T-helper 22 cell (primary cell): ENCODE measurements at places on chromosomes 3 and 15.

- DNase-seq: no peak
Observed at GRCh38 chr3:24837601-24838000, 343.0 kb upstream of the THRB start.

GRCh38 chr3:62556121-62556815, 182.9 kb upstream of the FEZF2 start:
- DNase-seq: no peak

DNA sequence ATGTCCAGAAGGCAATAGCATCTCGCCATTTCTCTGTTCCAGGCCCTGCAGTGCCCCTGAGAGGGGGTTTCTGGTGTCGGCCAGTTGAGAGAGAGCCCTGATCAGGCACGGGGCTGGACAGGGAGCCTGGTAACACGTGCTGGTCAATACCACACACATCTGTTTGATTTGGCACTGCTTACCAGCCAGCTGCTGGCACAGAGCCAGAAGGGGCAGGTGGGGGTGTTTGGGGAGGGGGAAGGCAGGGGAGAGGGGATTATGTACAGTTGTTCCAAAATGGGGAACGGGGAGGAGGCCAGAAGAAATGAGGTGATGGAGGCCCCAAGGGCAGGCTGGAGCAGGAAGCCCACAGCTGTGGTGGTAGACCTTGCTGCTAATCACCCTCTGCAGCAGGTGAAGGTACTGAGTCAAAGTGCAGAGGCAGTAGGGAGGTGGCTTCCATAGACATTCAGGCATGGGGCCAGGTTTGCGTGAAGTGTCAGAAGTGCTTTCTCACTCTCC, 153.5 kb upstream of the LPP start:
- DNase-seq: no peak

DNA sequence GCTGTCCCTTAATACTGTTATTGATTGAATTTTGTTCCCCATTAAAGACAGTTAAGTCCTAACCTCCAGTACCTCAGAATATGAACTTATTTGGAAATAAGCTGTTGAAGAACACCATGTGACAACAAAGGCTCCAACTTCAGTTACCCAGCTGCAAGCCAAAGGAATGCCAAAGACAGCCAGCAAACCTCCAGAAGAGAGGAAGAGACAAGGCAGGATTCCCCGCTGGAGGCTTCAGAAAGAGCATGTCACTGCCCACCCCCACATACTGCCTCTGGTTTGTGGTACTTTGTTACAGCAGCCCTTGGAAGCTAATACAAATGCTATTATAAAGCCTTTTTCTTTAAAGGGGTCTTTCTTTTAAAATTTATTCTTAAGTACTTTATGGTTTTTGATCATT, 18.4 kb upstream of the NEK10 start:
- DNase-seq: no peak

- no peak for DNase-seq
Observed at GRCh38 chr15:69167218-69167846, 6.9 kb downstream of the GLCE start.

- no peak for DNase-seq
Observed at GRCh38 chr3:41323467-41324155, 124.3 kb downstream of the CTNNB1 start.

GRCh38 chr3:55367384-55367783, 119.7 kb downstream of the WNT5A start:
- no peak for DNase-seq

DNA sequence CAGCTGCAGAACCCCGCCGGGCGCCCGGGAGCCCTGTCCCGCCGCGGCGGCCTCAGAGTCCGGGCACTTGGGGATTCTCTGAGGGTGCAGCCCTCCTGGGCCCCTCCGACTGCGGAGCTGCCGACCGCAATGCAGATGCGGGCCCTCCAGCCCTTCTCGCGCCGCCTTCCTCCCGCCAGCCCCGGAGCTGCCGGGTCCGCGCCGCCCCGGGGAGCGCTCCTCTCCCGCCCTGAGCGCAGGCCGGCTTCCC, 320 bp upstream of the ACAN start:
- DNase-seq: no peak

GRCh38 chr15:73602992-73603391, 30.2 kb downstream of the NPTN start:
- DNase-seq: no peak
